ENCODE measurements at places on chromosomes 2 and 18. TPM values are rescaled to one million over a fixed set of nuclear protein-coding genes. Genes with fewer than 3 reads are reported as not detected.

The ANKRD62 gene
- 1.2 TPM for total RNA-seq

The DSG1 gene
- 1,832 TPM for total RNA-seq

The COL4A3 gene
- 0.26 TPM for total RNA-seq

The ASPRV1 gene
- 389 TPM for total RNA-seq

The CASP10 gene
- total RNA-seq = 3.7 TPM

The GALR1 gene
- total RNA-seq = not detected

The PTPRN gene
- not detected for total RNA-seq

The CCDC85A gene
- 2.7 TPM for total RNA-seq

The KCNE4 gene
- total RNA-seq = 2.0 TPM

The CDK5R2 gene
- total RNA-seq = not detected

The PCARE gene
- total RNA-seq = 0.08 TPM

The DGKD gene
- 9.5 TPM for total RNA-seq

The SDC1 gene
- 549 TPM for total RNA-seq

The C2orf92 gene
- total RNA-seq = 11.0 TPM

The SPATA3 gene
- not detected for total RNA-seq

The TNFRSF11A gene
- 4.8 TPM for total RNA-seq

The FHOD3 gene
- 13.3 TPM for total RNA-seq

The IL1RL2 gene
- total RNA-seq = 12.1 TPM

The SERPINB13 gene
- total RNA-seq = 10.9 TPM

The CCDC138 gene
- 1.4 TPM for total RNA-seq

The CENPA gene
- total RNA-seq = 3.9 TPM

The COL3A1 gene
- total RNA-seq = 72.2 TPM

The DRC1 gene
- not detected for total RNA-seq

The ABCB11 gene
- total RNA-seq = 0.29 TPM

The UNC80 gene
- 0.04 TPM for total RNA-seq

The CPO gene
- total RNA-seq = 0.89 TPM

The NAB1 gene
- total RNA-seq = 83.3 TPM

The DPYSL5 gene
- total RNA-seq = not detected

The MAIP1 gene
- 24.5 TPM for total RNA-seq

The PXDN gene
- total RNA-seq = 9.4 TPM

The HRH4 gene
- not detected for total RNA-seq

The DSG4 gene
- total RNA-seq = 20.9 TPM

The NTSR2 gene
- not detected for total RNA-seq

The IDH1 gene
- 38.4 TPM for total RNA-seq

The IL1R2 gene
- total RNA-seq = 55.3 TPM

The GPR17 gene
- total RNA-seq = 0.52 TPM

The ABCG5 gene
- not detected for total RNA-seq

The CYRIA gene
- 4.0 TPM for total RNA-seq

The SIX3 gene
- total RNA-seq = not detected

The TGFA gene
- total RNA-seq = 45.4 TPM

The MDH1B gene
- total RNA-seq = 0.98 TPM

The KIDINS220 gene
- total RNA-seq = 58.9 TPM

The DSG2 gene
- total RNA-seq = 13.9 TPM

The HOXD1 gene
- total RNA-seq = not detected

The DARS1 gene
- 70.8 TPM for total RNA-seq

The ZC3H6 gene
- 14.2 TPM for total RNA-seq

The HTR2B gene
- total RNA-seq = not detected

The FEV gene
- not detected for total RNA-seq

The LIMS4 gene
- not detected for total RNA-seq

The AKAIN1 gene
- not detected for total RNA-seq

The FMNL2 gene
- total RNA-seq = 15.4 TPM

The ALLC gene
- total RNA-seq = not detected

The PPP1R1C gene
- total RNA-seq = not detected

The CACNB4 gene
- total RNA-seq = 14.5 TPM

The CCDC121 gene
- total RNA-seq = 3.8 TPM

The KCNS3 gene
- 26.8 TPM for total RNA-seq
